ENCODE measurements at places on chromosomes 5 and 9.

GRCh38 chr5:961711-962240 is 46.8 kb upstream of the NKD2 start:
- DNase-seq = no peak

- DNase-seq = peak; percentile 61
These were observed 851 bp downstream of the NACC2 start for GRCh38 chr9:136093995-136094881.

DNA sequence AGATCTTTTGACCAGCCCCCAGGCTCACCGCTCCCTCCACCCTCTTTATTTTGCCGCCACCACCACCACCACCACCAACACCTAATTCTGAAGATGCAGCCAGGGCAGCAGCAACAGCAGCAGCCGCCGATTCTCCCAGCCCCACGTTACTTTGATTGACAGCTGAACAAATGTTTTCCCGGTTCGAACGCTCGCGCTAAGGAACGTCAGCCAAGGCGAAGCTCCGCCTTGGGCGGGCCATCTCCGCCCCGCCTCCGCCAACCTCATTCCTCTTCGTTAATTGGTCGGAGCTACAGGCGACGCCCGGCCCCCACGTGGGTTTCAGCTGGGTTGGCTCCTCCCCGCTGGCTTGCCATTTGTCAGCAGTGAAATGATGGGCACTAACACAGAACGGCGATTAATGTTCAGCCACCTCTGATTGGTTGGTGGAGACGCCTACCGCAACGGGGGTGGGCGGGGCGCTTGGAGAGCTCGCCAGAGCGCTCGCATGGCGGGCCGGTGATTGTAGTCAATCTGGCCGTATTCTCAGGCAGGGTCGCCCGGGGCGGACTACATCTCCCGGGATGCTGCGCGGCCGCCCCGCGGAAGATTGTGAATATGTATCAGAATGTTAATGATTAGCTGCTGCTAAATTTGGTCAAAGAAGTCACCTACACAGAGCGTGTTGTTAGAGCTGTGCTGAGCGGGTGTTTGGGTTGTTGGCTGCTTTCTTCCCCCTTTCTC is at the start of gene TLE4:
Gene TLE4, plus strand, starts transcription at position 657 of the 723 bp plus-strand sequence. CDS start 826 bp downstream, outside the sequence.
- peak; percentile 100 for DNase-seq

GRCh38 chr5:143454936-143455516 is 51.5 kb upstream of the NR3C1 start:
- DNase-seq = no peak

- no peak for DNase-seq
These were observed 306.6 kb downstream of the ACTL7B start for GRCh38 chr9:108549184-108549583.

DNA sequence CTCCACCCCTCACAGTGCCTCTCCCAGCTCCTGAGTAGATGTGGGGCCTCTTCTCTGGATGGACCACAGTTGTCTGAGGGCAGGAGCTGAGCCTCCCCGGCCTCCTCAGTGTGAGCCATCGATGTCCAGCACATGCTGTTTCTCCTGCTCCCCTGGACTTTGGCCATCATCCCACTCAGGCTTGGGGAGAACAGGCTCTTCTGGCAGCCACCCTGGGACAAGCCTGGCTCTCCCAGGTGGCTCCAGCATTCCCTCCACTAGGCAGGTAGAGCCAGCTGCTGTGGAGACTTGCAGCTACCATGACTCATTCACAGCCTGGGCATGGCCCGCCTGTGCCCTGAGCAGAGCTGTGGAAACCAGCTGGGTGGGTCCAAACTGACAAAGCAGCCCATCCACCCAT is 77.0 kb downstream of the CSNK1A1 start:
- DNase-seq = no peak

DNA sequence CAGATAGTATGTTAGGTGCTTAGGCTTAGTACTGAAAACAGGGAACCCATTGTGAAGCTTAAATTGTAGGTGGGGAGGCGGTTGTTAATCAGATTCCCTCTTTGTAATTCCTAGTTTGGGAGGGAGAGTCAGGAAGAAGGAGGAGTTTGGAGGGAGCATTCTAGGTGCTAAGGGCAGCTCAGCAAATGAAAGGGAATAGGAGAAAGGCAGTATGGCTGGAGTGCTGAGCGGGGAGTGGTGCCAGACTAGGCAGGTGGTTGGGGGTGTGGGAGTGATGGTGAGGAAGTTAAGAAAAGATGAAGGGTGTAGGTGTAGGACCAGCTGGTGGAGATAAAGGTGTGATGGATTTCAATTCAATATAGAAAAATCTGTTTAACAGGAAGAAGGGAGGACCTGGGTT is 11.1 kb upstream of the GARNL3 start:
- no peak for DNase-seq
